ENCODE measurements at places on chromosomes 4 and X. TPM values are rescaled to one million over a fixed set of nuclear protein-coding genes. Genes with fewer than 3 reads are reported as not detected.

RPS6KA6 gene
- 2.6 TPM for polyA plus RNA-seq

DNA sequence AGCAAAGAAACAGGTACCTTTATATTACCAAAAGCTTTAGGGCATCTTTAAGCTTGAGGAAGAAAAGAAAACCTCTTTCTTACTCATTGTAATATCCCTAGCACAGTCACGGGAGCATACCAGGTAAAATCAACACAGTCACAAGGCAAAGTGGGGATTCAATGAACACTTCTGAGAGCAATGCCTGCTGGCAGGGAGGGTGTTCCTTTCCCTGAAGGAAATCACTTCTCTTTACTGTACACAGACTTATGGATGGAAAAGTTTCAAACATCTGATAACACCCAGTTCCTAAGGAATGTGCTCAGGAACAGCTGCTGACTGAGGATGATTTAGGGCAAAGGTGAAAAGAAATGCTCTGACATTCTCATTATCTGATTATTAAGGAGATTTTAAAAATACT is 94.8 kb downstream of the MAML3 start:
- peak; percentile 65 for DNase-seq

DNA sequence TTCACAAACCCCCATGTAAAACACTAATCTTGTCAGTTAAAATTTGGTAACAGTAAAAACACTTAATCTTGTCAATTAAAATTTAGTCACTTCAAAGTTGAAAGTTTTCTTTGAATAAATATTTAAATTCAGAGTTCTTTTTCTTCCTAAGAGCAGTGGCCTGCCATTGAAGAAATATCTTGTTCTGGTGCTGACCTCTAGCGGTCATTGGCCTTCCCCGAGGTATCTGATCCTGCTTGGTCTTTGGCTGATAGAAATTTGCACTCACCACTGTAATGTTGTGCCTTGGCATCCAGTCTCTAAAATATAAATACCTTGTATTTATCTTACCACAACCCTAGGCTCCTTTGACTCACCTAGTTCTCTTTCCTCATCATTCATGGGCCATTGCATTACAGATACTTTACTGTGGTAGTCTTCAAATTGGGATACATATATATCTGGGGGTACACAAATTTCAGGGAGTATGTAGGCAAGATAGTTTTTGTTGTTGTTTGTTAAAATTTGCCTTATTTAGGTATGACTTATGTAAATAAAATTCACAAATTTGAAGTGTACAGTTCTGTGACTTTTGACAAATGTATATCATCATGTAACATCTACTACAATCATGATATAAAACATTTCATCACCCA is 6.7 kb upstream of the ART3 start:
- peak; percentile 86 for DNase-seq

GRCh38 chrX:22424919-22425318 is 152.2 kb downstream of the CBLL2 start:
- no peak for DNase-seq

GRCh38 chr4:6461301-6462165 is 10.9 kb downstream of the PPP2R2C start:
- no peak for DNase-seq

DNA sequence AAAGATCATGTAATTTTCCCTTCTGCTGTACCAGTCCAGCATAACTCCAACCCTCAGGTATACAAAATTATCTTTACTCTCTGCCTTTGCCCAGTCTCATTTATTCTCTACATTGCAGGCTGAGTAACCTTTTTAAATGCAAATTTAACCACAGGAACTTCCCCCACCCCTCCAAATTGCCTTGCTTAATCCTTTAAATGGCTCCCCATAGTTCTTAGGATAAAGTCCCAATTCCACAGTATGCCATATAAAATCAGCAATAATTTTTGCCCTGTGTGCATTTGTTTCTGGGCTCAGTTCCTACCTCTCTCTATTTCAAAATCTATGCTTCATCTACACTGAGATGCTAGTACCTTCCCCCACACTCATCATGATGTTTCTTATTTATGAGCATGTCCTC is 879.7 kb downstream of the RPA4 start:
- no peak for DNase-seq
